Aorta (tissue), 5 donors: ENCODE measurements at places on chromosomes 5 and 9. TPM values are rescaled to one million over a fixed set of nuclear protein-coding genes. Genes with fewer than 3 reads are reported as not detected.

FOXD4 gene
- total RNA-seq = not detected

ANKH gene
- total RNA-seq = 257 TPM

ZNF883 gene
- 2.1 TPM for total RNA-seq

SARDH gene
- total RNA-seq = 0.84 TPM

GRM6 gene
- total RNA-seq = not detected

POLR3G gene
- total RNA-seq = 1.0 TPM

DIRAS2 gene
- total RNA-seq = not detected

SCGB3A2 gene
- not detected for total RNA-seq

PCDHA4 gene
- 0.90 TPM for total RNA-seq

GCNT1 gene
- 14.4 TPM for total RNA-seq

MED27 gene
- total RNA-seq = 25.1 TPM

RNF183 gene
- not detected for total RNA-seq

MAP1B gene
- 382 TPM for total RNA-seq

GRCh38 chr5:143057580-143057999, 287.4 kb downstream of the ARHGAP26 start:
- no peaks in the 10 kb centered on the region for H3K36me3 ChIP-seq
- no peak overlapping the region for H3K4me3 ChIP-seq
- no peak for DNase-seq
- H3K27ac ChIP-seq = no peak overlapping the region

DNA sequence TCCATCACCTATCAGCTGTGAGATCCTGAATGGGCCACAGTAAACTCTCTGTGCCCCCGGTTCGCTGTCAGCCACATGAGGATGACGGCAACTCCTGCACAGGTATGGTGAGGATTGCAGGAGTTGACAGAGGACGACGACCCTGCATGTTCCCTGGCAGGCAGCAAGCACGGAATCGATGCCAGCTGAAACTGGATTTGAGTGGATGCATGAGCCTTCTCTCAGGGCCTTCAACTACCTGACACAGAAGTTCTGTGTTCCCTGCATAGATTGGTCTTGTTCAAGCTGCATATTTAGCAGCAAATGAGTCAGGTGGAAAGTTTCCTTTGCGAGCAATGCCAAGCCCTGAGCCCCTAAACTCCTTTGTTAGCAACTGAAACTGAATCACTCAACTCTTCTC, 69.6 kb upstream of the PTCH1 start:
- no peaks in the 10 kb centered on the region for H3K27me3 ChIP-seq
- no peak for DNase-seq
- no peaks in the 10 kb centered on the region for H3K36me3 ChIP-seq

GRCh38 chr9:22433691-22434090, 12.9 kb upstream of the DMRTA1 start:
- H3K4me3 ChIP-seq = no peak overlapping the region
- H3K27me3 ChIP-seq = no peaks in the 10 kb centered on the region
- no peaks in the 10 kb centered on the region for H3K36me3 ChIP-seq
- no peaks in the 10 kb centered on the region for H3K4me1 ChIP-seq
- no peak for DNase-seq

DNA sequence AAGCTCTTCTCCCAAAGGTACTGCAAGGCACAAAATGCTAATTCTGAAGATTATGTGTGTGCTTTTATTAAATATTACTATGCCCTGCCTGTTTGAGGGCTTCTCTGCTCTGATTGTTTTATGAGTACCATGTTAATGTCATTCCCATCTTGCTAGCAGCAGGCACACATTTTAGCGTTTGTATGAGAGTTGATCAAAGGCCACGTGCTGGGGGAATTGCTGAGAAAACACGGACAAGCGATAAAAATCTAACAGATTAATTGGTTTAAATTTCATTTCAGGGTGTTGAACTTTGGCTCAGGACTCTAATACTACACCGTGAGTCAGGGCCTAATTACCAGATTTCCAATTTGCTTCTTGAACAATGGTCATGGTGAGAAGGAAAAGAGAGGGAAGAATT, 298.4 kb downstream of the EBF1 start:
- no peak overlapping the region for H3K4me3 ChIP-seq
- peaks cover 2% of the 10 kb centered on the region for H3K4me1 ChIP-seq
- DNase-seq = no peak
- H3K27me3 ChIP-seq = no peaks in the 10 kb centered on the region
- H3K27ac ChIP-seq = no peak overlapping the region

DNA sequence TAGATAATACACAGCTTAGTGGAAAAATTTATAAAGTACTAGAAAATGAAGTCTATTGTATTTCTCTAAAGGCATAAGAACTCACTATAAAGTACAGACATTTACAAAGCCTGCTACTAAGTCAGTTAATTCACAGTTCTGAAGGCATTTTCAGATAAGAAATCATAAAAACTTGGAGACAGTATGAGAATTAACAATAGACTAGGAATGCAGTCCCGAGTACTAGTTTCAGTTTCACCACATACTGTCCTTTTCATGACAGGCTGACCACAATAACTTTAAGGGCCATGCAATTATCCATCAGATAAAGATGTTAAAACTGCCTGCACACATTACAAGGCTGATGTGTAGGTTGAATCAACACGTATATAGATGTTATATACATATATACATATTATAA, 362.6 kb upstream of the SMC2 start:
- no peak overlapping the region for H3K4me3 ChIP-seq
- no peaks in the 10 kb centered on the region for H3K36me3 ChIP-seq
- H3K27ac ChIP-seq = no peak overlapping the region
- H3K27me3 ChIP-seq = no peaks in the 10 kb centered on the region
- DNase-seq = no peak

GRCh38 chr5:33840927-33841547, 50.8 kb downstream of the ADAMTS12 start:
- no peaks in the 10 kb centered on the region for H3K27me3 ChIP-seq
- H3K4me3 ChIP-seq = no peak overlapping the region
- no peak for DNase-seq

DNA sequence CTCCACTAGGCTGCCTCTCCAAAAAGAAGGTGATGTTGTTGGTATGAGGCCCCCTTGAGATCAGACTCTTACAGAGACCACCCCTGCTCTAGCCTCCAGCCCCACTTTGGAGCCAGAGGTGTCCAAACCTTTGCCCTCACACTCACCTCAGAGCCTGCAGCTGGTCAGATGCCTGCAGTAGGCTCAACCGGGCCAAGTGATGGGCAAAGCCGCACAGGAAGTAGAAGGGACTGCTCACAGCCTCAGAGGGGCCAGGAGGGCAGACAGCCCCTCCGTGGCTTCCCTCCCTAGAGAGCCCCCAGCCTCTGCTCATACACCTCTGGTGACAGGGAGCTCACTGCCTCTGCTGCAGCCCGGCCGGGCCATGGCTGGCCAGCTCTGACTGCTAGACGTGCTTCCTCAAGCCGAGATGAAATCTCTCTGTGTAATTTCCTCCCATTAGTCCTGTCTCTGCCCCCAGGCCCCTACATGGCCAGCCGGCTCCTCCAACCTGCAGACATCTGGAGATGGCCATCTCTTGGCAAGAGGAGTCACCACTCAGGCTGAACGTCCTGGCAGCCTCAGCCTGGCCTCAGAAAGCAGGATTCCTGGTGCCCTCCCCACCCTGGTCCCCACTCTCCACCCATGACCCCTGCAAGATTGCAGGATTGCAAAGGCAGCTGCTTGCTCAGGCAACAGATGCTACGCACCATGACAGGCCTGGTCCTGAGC, 7.3 kb upstream of the TCF7 start:
- no peak overlapping the region for H3K4me3 ChIP-seq
- no peak overlapping the region for H3K27ac ChIP-seq
- no peaks in the 10 kb centered on the region for H3K4me1 ChIP-seq
- H3K27me3 ChIP-seq = no peaks in the 10 kb centered on the region

DNA sequence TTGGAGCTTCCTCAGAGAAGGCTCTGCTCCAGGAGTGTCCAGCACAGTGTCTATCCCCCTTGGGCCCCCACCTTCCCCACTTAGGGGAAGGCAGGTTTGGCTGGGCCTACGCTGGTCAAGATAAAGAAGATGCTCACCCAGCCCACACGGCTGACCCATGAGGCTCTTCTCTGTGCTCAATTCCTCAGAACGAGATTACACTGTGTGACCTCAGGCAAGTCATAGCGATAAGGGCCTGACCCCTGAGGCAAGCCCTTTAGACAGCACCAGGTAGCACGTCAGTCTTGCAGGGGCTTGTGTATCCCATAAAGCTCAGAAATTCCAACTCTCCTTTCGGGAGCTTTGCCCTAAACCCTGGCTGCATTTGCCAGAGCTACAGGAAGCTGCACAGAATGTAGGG, 32.6 kb downstream of the CORO2A start:
- H3K4me1 ChIP-seq = no peaks in the 10 kb centered on the region
- no peaks in the 10 kb centered on the region for H3K27me3 ChIP-seq

DNA sequence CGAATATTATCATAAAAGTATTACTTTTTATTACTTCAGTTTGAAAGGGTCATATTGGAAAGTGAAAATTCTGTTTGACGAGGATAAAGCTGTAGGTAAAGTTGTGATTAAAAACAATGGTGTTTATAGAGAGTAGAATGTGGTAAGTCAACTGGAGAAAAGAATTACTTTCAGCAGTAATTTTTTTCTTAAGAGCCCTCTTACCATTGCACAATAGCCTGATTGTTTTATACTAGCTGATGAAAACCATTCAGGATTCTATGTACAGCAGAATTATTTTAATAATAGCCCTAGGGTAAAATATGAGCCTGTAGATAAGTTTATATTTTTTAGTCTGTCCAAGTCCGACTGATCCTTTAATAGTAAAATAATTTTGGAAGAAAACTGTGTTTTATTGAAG, 16.6 kb downstream of the CDC42SE2 start:
- H3K4me1 ChIP-seq = no peaks in the 10 kb centered on the region
- no peak overlapping the region for H3K4me3 ChIP-seq
- H3K27ac ChIP-seq = no peak overlapping the region
- no peaks in the 10 kb centered on the region for H3K36me3 ChIP-seq
- no peak for DNase-seq
- no peaks in the 10 kb centered on the region for H3K27me3 ChIP-seq

GRCh38 chr9:91421128-91421765, 2.4 kb downstream of the NFIL3 start:
- H3K4me1 ChIP-seq = peaks cover 5% of the 10 kb centered on the region
- no peaks in the 10 kb centered on the region for H3K36me3 ChIP-seq
- no peaks in the 10 kb centered on the region for H3K27me3 ChIP-seq
- peak; percentile 62 for DNase-seq

DNA sequence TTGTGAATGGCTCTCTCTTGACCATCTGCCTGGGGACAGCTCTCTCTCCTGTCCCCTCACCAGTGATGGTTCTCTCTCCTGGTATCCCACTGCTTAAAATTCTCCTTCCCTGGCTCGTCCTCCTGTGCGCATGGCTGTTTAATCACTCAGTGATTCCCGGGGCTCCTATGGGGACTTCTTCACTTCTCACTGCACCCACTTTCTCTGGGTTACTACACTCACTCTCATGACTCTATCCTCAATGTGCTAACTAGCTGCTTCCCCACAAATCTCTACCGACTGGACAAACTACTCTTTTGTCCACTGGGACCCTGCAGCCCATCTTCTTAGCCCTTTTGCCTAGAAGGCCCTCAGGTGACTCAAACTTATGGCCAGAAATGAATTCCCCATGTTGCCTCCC, 89.1 kb upstream of the TBC1D2 start:
- no peaks in the 10 kb centered on the region for H3K4me1 ChIP-seq
- H3K36me3 ChIP-seq = no peaks in the 10 kb centered on the region
- no peak for DNase-seq
- no peak overlapping the region for H3K27ac ChIP-seq
- H3K27me3 ChIP-seq = no peaks in the 10 kb centered on the region

- H3K27me3 ChIP-seq = no peaks in the 10 kb centered on the region
- no peak overlapping the region for H3K4me3 ChIP-seq
- H3K4me1 ChIP-seq = no peaks in the 10 kb centered on the region
- no peak for DNase-seq
- no peak overlapping the region for H3K27ac ChIP-seq
Measured at GRCh38 chr5:167797933-167798332, 493.5 kb upstream of the WWC1 start.

- no peak overlapping the region for H3K27ac ChIP-seq
- H3K4me1 ChIP-seq = no peaks in the 10 kb centered on the region
- DNase-seq = no peak
- no peak overlapping the region for H3K4me3 ChIP-seq
- H3K27me3 ChIP-seq = no peaks in the 10 kb centered on the region
- H3K36me3 ChIP-seq = no peaks in the 10 kb centered on the region
Measured at GRCh38 chr5:116497631-116498030, 77.0 kb downstream of the SEMA6A start.

GRCh38 chr9:34072868-34073590, 24.3 kb upstream of the UBAP2 start:
- H3K36me3 ChIP-seq = no peaks in the 10 kb centered on the region
- H3K27ac ChIP-seq = peak overlapping the region; percentile 61
- H3K27me3 ChIP-seq = no peaks in the 10 kb centered on the region
- H3K4me1 ChIP-seq = no peaks in the 10 kb centered on the region
- peak; percentile 28 for DNase-seq

DNA sequence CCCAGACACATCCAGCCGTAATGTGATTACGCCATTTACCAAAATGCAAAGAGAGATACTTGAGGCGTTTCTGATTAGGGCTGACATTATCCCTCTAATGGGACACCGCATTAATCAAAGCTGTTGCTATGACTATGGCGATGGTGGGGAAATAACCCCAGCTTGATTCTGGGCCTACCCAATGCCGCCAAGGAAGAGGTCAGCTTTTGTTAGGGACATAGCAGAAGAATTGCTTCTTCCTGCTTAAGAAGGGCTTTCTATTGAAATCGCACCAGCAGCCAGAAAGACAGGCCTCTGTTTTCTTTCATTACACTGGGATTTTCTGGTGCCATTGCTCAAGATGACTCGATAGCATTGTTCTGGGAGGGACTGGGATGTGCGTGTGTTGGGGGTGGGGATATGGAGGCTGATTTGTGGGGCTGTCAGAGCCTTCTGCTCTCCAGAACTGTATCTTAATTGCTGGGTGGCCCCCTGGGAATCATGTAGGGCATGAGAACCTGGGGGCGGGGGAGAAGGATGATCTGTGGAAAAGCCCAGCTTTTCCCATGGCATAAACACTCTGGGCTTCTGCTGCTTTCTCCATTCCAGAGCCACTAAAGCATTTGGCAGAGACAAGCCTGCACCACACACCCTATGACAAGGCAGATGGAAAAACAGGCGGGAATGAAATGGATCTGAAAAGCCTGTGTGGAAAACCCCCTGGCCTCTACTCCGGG, 106.5 kb upstream of the RAD23B start:
- no peak overlapping the region for H3K27ac ChIP-seq
- no peak for DNase-seq
- H3K27me3 ChIP-seq = no peaks in the 10 kb centered on the region

DNA sequence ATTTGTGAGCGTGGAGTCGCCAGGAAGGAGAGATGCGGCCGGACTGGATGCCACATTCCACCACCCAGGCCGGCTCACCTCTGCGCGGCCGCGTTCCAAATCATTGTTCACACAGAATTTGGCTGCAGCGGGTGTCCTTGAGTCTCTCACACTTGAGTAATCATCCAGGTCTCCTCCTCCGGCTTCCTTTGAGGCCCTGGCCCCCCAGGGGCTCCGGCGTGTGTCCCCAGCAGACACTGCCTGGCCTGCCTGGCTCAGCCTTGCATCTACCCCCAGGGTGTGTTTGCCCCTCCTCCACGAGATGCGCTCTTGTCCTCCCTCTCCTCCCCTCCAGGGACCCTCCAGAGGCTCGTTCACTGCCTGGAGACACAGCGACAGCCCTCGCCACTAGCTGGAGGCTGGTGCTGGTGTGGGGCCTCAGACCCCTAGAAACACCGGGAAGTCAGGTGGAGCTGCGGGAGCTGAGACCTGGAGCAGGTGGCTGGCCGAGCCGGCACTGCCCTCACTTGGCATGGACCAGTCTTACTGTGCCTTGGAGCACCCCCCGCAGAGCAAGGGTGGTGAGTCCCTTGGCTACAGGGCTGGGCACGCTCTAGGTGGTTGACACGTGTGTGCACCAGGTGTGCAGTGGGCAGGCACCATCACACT, 7.0 kb upstream of the SLC9A3 start:
- H3K4me1 ChIP-seq = no peaks in the 10 kb centered on the region
- H3K27ac ChIP-seq = no peak overlapping the region
- no peaks in the 10 kb centered on the region for H3K27me3 ChIP-seq
- no peaks in the 10 kb centered on the region for H3K36me3 ChIP-seq
- H3K4me3 ChIP-seq = no peak overlapping the region
